ENCODE measurements at places on chromosomes 3 and 15.
A peak's percentile ranks its signal among the peaks of the same experiment; 100 is the strongest.

GRCh38 chr3:187484547-187485295 lies 116.5 kb downstream of the RTP4 start:
- no peak for DNase-seq

GRCh38 chr15:73922186-73923151 lies 3.8 kb upstream of the LOXL1 start:
- no peak for DNase-seq

DNA sequence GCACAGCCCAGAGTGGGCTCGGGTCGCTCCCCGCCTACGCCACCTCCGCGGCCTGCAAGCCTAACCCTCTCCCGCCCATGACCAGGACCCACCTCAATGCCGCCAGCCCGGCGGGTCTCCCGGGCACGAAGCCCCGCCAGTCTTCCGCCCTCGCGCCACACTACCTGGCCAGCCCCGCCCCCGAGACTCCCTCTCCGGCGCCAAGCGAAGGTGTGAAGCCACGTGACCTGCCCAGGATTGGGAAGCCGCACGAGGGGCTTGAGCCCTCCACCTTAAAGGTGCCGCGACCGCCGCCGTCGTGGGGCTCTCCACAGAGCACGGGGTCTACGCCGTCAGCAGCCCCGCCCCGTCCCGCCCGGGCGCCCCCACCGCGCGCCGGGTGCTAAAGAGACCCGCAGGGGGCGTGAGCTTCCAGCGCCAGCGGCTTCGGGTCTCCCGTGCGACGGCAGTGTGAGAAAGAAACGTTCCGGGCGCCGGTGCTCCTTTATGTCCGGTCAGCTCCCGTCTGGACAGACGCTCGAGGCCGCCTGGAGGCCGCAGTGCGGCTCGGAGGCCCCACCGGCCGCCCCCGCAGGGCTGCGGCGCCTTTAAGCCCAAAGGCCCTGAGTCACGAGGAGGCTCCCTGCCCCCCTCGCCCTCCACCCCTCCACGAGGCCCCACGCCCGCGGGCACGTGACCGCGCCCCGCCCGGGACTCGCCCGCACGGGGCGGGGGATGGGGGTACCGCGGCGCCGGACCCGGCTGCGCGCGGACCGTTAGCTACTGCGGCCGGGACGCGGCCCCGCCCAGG lies at the start of gene CPEB1:
Gene CPEB1, minus strand, starts transcription at position 319 of the 790 bp plus-strand sequence. CDS start 18,904 bp downstream, outside the sequence.
- peak; percentile 39 for DNase-seq

DNA sequence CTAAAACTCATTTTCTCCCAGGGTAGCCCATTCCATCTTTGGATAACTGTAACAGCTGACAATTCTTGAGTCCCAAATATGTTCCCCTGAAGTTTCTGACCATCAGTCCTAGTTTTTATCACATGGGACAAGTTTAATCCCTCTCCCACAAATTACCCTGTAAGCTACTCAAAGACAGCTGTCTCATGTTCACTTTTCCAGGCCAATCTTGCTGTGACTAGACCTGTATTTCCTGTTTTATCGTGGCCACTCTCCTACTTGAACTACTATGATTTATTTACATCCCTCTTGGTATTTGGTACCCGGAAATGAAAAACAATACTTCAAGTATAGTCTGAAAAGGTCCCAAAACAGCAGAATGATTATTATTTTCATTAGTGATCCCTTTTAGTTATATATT lies 95.1 kb upstream of the MEX3B start:
- no peak for DNase-seq

DNA sequence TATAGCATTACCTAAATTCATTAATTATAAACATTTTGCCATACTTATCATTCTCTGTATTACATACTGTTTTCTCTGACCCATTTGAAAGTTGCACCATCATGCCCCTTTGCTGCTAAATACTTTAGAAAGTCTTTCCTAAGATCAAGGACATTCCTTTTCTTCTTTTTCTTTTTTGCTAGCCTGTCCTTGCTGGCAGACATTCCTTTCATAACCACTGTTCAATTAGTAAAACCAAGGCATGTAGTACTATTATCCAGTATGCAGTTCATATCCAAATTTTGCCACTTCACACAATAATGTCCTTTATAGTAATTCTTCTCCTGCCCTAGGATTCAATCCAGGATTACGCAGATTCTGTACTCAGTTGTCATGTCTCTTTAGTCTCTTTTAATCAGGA lies 321.0 kb upstream of the C2CD4B start:
- DNase-seq: no peak

- no peak for DNase-seq
Observed at GRCh38 chr15:77819048-77819850, 186.5 kb upstream of the LINGO1 start.

DNA sequence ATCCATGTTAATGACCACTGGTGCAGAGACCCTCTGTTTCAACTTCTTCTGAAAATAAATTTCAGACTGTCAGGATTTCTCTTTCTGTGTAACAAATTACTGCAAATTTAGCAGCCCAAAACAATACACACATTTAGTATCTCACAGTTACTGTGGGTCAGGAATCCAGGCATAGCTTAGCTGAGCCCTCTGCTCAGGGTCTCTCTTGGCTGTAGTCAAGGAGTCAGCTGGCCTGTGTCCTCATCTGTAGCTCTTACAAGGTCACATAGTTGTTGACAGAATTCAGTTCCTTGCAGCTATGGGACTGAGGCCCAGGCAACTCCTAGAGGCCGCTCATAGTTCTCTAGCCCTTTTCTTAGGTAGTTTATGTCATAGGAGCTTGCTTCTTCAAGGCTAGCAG lies 51.9 kb downstream of the NKIRAS1 start:
- no peak for DNase-seq

Data from activated CD4-positive, alpha-beta T cell treated with anti-CD3 and anti-CD28 coated beads, Interleukin-2, amount 50 U/mL, for 4 hours (primary cell).